ENCODE measurements at places on chromosomes 12 and 14. TPM values are rescaled to one million over a fixed set of nuclear protein-coding genes. Genes with fewer than 3 reads are reported as not detected.
A peak's percentile ranks its signal among the peaks of the same experiment; 100 is the strongest.

GPR65 gene
- 0.07 TPM for polyA plus RNA-seq

DNA sequence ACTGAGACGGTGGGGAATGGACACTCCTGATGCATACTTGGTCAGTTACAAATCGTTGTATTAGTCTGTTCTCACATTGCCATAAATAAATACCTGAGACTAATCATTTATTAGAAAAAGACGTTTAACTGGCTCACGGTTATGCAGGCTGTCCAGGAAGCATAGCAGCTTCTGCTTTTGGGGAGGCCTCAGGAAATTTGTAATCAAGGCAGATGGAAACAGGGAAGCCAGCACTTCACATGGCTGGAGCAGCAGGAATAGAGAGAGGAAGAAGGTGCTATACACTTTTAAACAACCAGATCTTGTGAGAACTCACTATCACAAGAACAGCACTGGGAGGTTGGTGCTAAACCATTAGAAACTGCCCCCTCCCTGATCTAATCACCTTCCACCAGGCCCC is 418.2 kb downstream of the FLRT2 start:
- DNase-seq = no peak

LRRC9 gene
- polyA plus RNA-seq = 1.0 TPM

DNA sequence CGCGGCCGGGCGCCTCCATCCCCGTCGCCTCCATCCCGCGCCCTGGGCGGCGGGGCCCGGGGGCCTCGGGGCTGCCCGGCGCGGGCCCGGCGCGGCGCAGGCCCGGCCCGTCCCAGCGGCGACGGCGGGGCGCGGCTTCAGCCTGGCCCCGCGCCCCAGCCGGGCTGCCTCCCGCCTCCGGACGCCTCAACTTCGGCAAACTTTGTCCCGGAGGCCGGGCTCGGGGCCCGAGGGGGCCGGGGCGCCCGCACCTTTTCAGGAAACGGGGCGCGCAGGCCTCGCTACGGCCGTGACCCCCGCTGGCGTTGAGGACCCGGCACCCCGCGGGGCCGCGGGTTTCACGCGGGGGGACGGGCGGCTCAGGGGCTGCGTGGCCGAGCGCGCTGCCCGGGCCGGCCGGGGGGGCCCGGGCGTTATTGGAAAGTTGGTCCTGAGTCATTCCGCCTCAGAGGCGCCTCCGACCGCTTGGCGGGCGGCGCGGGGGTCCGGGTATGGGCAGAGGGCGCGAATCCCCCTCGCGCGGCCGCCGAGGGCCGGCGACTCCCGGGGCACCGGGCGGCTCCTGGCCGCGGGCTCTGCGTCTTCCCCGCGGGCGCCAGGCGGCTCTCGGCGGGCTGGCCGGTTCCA is 575 bp downstream of the TRAF3 start:
- no peak for DNase-seq

- peak; percentile 39 for DNase-seq
Observed at GRCh38 chr14:20434701-20435581, 1.0 kb downstream of the KLHL33 start.

KMT2D gene
- 32.0 TPM for polyA plus RNA-seq

DNA sequence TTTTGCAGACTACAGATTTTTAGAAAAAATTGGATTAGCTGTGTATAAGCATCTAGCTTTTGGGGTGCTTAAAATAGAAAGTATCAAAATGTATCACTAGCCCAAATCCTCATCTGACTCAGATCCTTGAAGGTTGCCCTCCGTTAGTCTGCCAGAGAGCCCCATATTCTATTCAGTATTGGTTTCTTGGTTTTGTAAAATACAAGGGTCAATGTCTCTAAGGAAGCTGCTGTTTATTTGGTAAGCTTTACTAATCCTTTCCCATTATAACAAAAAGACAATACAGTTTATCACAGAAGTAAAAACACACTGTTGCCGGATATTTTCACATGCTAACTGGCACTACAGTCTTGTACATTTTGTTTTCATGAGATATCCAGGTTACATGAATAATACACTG is 92.8 kb upstream of the PTHLH start:
- no peak for DNase-seq

DNA sequence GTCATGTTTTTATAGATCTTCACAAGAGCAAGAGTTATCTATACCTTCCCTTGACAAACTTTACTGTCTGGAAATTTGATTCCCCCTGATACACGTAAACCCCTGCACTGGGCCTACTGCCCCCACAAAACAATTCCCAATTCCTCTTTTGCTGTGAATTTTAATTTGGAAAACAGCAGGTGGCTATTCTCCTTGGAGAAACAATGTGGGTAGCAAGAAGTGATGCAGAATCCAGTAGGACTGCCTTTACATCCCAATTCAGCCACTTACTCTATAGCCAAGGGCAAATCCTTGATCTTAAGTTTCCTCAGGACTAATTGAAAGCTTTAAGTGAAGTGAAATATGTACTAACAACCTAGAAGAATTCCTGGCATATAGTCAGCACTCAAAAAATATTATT is 129.3 kb downstream of the ACSS3 start:
- DNase-seq = no peak

GRCh38 chr12:10982244-10982643 is 4.5 kb downstream of the TAS2R50 start:
- no peak for DNase-seq

DNA sequence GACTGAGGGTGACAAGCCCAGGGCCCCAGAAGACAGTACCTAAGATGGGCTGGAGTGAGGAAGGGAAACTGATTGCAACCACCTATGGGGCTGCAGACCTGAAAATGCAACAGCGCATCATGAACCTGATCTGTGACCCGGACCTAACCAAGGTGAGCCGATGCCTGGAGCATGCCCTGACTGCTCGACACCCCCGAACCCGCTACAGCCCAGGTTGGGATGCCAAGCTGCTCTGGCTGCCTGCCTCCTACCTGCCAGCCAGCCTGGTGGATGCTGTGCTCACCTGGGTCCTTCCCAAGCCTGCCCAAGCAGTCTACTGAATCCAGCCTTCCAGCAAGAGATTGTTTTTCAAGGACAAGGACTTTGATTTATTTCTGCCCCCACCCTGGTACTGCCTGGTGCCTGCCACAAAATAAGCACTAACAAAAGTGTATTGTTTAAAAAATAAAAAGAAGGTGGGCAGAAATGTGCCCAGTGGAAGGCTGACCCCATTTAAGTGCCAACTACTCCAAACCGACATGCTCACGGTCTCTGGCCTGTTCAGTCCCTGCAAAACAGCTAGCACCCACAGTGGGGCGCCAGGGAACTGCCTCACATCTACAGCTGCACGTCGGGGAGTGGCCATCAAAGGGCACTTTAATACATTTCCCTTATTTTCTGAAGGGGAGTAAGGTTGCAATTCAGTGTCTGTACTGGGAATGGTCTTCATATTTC is 4.2 kb downstream of the RDH5 start:
- DNase-seq = no peak

All from brain (organoid and tissue), 16 donors.